ENCODE measurements at places on chromosomes 2 and 18.
A peak's percentile ranks its signal among the peaks of the same experiment; 100 is the strongest.

DNA sequence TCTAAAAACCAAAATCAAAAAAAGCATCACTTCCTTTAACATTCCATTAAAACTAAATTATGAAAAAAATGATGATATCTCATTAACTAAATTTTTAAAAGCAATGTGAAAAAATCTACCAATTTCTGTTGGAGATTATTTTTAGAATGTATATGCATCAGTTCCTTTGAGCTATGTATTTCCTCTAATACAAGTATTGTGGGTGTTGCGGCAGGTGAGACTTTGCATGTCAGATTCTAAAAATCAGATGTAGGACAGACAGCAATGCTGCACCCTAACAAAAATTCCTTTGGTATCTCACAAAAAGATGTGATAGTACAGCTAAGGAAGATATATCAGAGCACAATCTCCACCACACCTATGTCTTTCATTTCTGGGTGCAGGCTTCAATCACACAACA is 6.8 kb downstream of the MBD2 start:
- no peak for DNase-seq

DNA sequence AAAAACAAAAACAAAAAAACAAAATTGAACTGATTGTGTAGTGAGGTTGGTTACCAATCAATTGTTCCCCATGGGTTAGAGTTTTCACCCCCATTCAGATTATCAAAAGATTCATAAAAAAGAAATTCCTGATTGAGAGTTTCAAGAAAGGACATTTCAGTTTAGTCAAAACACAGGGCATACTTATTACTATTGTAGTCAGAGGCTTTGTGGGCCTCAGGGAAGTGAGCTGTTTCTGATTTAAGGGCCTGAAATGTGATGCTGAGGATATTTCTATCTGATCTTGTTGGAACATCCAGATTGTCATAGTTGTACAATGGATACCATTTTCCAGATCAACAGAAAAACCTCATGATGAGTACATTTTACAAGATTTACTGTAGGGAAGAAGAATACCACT is 368.1 kb upstream of the NETO1 start:
- no peak for DNase-seq

DNA sequence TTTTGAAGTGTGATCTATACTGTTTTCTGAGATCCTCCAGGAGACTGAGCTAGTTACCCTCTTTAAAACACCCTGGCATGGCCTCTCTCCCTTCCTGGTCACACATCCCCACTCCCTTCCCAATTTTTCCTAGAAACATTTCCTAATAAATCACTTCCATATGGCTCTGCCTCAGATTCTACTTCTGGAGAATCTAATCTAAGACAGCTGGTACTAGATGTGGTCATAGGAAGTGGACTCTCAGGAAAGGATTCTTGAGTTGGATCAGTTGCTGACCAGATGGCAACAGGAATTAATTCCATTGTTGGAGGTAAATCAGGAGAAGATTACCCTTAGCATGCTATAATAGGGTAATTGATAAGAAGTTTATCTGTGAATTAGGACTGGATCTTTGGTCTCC is 310.5 kb downstream of the SATB2 start:
- peak; percentile 78 for DNase-seq

GRCh38 chr2:204487447-204488229 is 57.6 kb upstream of the PARD3B start:
- no peak for DNase-seq

GRCh38 chr2:136384531-136385303 is 266.8 kb upstream of the CXCR4 start:
- DNase-seq, result no peak

- DNase-seq, result no peak
Measured at GRCh38 chr18:3902676-3903075, 452.7 kb downstream of the TGIF1 start.

GRCh38 chr2:85106489-85107180 is 26.6 kb upstream of the TCF7L1 start:
- DNase-seq, result no peak

GRCh38 chr2:144659731-144660275 is 139.9 kb upstream of the ZEB2 start:
- DNase-seq, result no peak

DNA sequence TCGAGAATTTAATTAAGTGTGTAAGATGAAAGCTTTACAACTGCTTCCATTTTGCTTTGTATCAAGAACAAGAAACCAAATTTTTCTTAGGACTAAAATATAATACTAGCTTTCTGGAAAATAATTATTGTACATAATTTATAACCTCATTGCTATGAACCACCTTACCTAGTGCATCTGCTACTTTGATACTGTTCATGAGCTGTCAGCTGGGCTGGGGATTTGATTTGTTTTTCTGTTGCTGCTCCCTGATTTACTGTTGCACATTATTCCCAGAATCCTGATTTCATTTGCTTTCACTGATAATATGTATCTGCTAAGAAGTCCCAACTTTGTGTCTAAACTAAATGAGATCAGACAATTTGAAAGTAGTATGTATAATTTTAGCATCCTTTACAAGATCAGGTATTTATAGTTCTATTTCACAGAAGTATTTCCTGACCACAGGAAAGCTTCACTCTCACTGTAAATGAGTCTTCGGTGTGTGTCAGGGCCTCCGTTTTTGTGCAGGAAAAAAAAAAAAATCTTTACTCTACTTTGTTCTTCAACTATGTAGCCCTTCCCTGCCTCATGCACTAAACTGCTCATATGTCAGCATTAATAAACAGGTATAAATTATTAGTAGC is 105.6 kb upstream of the CCDC150 start:
- no peak for DNase-seq

DNA sequence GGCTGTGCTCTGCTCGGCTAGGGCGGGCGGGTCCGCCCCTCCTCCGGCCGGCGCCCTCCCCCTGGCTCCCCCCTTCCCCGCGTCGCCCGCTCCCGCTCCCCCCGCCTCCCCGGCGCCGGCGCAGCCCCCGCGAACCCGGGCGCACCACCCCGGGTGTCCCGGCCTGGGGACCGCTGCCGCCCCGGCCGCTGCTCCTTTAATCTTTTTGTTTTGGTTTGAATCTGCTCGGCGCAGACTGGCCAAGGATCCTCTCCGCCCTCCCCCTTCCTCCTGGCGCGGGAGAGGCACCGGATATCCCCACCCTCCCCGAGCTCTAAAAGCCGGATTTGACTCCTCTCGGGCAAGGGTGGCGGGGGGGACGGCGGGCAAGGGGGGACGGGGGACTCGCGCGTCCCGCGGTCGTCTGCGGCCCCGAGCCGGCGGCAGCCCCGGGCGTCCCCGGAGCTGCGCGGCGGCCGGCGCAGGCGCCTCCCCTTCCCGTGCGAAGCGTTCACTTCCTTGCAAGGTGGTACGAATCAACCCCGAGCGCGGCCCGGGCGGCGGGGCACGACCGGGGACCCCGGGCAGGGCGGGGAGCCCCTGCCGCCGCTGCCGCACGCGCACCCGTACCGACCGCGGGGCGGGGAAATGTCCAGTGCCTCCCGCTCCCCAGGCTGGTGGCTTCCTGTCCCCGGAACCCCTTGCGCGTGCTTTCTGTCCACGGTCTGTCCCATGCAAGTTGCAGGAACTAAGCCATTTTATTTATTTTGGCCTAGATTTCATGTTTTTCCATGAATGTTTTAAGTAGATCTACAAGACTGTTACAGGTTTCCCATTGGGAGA is at the start of gene PTGR3:
Gene PTGR3 (minus strand): TSS at position 11 of the 822 bp plus-strand sequence. CDS start 81 bp downstream, outside the sequence.
- no peak for DNase-seq

- DNase-seq, result no peak
Measured at GRCh38 chr2:191479680-191480023, 198.3 kb upstream of the NABP1 start.

All from HFF-Myc (cell line).